ENCODE measurements at places on chromosomes 2 and 18.
A peak's percentile ranks its signal among the peaks of the same experiment; 100 is the strongest.

DNA sequence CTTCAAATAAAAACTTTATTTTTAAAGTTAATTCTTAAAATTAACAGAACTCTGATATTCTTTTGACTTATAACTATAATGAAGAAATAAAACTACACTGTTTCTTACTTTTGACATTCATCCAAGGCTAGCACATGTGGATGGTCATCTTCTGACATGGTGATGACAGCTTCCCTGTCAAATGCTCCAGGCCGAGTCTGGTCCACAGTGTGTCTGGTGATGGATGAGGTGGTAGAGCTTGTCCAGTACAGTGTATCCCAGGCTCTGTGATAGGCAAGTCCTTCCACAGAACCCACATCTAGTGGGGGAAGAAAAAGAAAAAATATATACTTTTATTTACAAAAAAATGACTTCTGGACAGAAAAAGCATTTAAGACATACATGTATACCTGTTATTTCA, 1529.5 kb downstream of the LRP1B start:
- DNase-seq = no peak

DNA sequence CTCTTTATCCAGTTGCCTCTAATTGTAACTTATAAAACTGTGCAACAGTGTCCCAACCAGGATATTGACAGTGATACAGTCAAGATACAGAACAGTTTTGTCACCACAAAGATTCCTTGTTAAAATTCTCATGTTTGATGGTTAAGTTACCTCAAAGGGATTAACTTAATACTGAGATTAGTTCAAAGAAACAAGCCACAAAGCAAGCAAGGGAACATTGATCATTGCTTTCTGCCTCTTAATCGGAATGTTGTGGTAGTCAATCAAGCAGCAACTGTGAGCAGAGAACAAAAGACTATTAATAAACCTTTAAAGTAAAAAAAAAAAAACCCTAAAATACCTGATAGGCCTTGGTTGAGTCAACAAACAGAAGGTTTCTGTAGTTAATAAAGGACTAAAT, 352.3 kb downstream of the PARD3B start:
- DNase-seq = no peak

DNA sequence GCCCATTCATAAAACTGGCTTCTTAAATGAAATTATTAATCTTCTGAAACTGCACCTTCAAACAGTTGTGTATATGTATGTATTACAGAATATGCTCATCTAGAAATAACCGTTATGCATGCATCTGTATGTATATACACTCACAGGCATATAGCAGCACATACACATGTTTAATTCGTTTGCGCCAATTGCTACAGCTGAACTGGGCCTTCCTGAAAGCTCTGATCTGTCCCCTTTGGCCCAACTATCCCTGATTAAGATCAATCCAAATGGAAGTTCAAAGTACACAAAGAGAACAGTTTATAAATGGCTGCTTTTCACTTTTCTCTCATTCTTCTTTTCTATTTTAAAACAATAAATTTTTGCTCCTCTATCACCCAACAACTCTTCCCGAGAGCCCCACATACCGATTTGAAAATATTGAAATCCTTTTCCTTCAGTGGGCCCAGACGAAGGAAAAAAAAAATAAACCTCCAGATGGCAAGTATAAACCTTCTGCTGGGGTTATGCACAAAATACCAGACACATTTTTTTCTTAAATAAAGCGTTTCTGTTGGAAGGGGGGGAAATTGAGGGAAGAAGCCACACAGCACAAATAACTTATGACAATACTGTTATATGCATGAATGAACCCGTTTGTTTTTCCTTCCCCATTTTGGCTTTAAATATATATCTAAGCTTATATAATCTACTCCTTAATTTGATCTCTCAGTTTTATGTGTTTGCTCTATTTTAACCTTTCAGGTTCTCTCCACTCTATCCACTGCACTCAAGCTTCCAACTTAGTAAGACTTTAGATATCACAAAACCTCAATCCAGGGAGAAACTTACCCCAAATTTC, 267.3 kb downstream of the TCF4 start:
- peak; percentile 54 for DNase-seq

DNA sequence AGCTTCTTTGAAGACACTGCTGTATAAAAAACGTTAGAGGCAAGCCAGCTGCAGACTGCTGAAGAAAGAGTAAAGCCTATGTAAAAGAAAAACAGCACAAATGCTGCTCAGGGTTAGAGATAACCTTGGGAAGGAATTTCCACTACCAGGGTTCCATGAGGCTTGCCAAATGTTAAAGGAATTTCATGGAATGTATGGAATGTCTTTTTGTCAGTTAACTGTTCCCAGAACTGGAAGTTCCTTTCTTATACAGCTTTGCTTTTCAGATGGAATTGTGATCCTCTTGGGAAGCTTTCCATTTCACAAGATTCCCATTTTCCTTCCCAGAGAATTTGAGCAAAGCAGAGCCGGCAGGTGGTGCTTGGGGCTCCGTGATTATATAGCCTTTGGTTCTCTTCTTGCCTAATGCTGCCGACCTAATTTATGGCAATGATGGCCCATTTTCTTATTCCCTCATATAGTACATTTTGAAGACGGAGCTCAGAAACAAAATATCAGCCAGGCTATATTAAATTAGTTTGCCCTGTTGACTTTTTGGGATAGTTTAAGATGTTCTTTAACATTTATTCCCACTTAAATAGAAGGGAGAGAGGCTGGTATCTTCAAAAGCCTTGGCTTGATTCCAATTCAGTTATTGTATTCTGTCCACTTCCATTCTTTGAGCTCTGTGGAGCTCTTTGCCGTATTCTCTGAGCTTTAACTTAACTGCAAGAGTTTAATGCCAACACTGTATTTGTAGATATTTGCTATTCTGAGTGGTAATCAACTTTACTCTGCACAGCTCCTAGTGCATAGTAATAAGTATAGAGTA, 162.3 kb downstream of the PHLPP1 start:
- no peak for DNase-seq

- no peak for DNase-seq
Measured at GRCh38 chr18:77199707-77200106, 49.9 kb upstream of the GALR1 start.

Data from common myeloid progenitor, CD34-positive (primary cell).